ENCODE measurements at places on chromosomes 12 and 14.
A peak's percentile ranks its signal among the peaks of the same experiment; 100 is the strongest.

DNA sequence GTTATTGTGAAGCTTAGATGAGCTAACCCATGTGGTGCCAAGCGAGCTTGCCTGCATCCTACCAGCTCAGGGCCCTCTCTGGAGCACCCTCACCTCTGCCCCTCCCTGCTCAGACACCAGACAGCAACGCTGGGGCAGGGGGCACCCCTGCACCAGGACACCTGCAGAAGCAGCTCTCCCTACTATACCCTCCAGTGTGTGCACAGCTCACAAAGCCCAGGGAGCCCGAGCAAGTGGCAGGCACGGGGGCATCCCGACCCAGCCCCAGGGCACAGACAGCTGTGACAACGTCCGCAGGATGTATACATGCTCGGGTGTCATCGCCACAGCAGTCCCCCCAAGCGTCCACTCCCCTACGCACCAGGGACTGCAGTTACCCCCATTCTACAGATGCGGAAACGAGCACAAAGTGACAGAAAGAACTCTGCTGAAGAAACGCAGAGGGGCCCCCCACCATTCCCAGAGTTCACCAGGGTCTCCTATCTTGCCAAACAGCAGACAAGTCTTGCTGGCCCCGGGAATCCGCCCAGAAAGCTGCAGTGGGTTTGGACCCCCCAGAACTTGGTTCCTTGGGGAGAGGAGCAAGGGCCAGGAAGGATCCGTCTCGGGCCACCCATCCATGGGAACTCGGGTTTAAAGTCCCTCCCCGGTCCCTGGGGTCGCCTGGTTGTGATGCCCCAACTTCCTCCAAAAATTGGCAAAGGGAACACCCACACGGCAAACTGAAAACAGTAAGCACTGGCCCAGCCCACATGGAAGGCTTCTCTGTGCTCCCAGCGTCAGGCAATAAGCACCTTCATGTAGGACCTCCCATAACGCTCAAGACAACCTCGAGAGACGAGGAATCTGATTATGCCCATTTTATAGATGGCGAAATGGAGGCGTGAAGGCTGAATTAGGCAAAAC is 12.0 kb downstream of the NCOR2 start:
- no peak for DNase-seq

GRCh38 chr12:121980191-121980891 is 41.3 kb upstream of the BCL7A start:
- DNase-seq = no peak

- DNase-seq = no peak
These were observed 20.9 kb downstream of the RASAL1 start for GRCh38 chr12:113114447-113115178.

GRCh38 chr14:103880348-103881267 is 33.2 kb upstream of the PPP1R13B start:
- DNase-seq = peak; percentile 32

DNA sequence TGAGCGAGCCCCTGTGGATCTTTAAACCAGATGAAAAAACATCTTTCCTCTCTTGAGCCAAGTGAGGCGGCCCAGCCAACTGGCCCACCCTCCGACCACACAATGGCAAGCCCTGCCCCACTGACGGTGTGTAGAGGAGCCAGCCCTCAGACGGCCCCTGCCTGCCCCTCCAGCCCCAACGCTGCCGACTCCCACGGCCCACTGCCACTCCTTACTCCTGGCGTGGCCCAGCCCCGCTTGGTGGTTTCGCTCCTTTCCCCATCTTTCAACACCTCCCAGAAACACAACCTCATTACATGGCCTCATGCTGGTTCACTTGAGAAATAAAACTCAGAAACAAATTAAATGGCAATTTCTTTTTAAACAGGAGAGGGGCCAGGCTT is 80.6 kb upstream of the DICER1 start:
- DNase-seq = no peak

GRCh38 chr12:57146092-57146491 is 1.3 kb downstream of the LRP1-AS start:
- DNase-seq = no peak

DNA sequence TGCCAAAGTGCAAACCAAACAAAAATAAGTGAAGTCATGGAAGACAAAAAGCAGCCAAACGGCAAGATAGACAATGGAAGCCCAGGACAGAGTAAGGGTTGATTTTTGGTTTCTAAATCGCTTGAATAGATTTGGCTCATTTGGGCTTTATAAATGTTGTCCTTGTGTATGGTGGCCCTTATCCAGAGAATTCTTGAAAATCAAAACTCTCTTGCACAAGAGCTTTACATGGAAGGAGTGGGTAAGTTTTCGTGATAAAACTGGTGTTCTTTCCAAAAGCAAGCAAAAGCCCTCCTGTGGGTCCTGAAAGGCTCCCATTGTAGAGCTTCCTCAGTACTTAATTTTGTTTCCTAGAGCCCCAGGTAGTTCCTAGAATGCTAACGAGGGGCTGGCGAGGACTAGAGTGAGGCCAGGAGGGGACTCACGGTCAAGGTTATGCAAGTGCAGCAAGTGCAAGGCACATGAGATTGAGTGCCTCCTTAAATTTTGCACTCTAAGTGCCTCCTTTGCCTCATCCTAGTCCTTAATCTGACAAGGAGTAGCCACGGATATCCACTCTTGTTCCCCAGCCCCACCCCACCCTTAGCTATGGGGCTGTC is 4.1 kb downstream of the SIX6 start:
- DNase-seq = no peak

DNA sequence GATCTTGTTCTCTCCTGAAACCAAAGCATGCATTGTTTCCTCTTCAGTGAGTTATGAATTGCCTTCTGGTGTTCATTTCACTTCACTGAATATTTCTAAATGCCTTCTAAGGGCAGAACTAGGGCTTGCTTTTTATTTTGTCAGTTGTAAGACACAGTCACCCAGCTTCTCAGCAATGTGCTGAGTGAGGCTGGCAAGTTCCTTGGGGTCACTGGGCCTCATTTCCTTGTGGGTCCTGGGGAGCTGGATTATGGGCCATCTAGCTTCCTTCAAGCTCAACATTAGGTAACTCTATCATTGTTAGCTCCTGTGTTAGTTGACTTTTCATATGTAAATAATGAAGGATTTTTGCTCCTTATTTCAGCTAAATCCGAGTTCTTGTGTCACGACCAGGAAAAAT is 13.8 kb downstream of the ASCL4 start:
- no peak for DNase-seq

DNA sequence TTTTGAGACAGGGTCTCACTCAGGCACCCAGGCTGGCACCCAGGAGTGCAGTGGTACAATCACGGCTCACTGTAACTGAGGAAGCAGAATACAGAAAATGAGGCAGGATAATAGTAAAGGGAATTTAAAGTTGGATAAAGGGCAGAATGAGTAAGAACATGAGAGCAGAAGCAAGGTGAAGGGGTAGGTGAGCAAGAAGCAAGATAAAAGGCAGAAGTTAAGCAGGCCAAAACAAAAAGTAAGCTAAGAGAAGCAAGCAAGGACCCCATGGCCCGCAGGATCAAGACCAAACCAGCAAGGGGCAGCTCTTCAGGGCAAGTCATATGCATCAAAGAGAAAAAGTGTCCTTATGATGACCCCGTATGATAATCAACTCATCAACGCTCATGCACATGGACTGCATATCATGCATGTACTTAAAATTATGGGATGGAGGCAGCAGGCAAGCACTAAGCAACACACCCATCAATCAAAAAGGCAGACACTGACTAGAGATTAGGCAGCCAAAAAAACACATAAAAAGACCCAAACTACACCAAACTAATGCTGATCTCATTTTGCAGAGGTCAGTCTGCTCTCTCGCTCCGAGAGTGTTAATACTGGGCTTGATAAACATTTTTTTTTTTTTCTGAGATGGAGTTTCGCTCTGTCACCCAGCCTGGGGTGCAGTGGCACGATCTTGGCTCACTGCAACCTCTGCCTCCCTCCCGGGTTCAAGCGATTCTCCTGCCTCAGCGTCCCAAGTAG is 11.6 kb downstream of the TIMELESS start:
- DNase-seq = no peak

- no peak for DNase-seq
These were observed 218.9 kb upstream of the RBM19 start for GRCh38 chr12:114185036-114185435.

GRCh38 chr12:23211384-23212320 is 586.7 kb downstream of the ETNK1 start:
- no peak for DNase-seq

- no peak for DNase-seq
These were observed 63.8 kb downstream of the C12orf42 start for GRCh38 chr12:103431950-103432349.

DNA sequence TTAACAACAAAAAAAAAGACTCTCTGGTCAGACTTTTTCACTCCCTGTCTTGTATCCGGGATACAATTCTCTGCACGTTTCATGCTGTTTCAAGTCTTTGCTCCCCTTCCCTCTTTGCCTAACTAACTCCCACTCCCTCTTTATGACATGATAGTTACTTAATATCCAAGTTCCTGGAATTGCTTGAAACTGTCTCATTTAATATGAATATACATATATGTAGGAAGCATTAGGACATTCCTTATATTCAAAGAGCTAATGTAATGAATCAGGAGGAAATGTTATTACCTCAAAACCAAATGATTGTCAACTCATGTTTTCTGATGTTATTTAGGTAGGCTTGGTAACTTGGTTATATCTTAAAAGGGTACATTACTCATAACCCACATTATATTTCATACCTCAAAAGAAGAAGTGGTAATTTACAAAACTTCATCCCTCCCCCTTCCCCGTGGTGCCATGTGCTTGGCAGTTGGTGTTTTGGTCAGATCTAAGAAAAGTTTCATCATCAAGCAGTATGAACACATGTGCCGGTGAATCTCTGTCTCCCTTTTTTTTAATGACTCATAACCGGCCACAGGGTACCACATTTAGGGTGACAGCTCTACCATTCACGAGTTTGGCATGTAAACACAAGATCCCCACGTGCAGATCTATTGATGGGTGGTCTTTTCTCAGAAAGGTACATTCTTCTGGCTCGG is 56.5 kb downstream of the HCAR2 start:
- peak; percentile 65 for DNase-seq

DNA sequence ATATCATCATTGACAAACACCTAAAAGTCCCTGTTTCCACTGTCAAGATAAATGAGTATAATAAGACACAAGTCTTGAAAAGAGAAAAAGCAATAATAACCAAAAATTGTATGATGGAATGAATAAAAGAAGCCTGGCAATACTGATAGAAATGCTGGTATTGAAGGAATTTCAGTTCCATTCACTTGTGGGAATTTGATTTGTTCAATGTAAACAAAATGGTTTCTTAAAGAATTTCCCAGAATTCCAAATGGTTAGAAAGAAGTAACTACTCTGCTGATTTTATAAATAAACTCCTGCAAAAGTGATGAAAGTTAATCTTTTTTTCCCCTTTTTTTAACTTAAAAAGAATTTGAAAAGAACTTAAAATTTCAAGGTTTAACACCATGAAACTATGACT is 129.9 kb upstream of the PDZRN4 start:
- DNase-seq = no peak

DNA sequence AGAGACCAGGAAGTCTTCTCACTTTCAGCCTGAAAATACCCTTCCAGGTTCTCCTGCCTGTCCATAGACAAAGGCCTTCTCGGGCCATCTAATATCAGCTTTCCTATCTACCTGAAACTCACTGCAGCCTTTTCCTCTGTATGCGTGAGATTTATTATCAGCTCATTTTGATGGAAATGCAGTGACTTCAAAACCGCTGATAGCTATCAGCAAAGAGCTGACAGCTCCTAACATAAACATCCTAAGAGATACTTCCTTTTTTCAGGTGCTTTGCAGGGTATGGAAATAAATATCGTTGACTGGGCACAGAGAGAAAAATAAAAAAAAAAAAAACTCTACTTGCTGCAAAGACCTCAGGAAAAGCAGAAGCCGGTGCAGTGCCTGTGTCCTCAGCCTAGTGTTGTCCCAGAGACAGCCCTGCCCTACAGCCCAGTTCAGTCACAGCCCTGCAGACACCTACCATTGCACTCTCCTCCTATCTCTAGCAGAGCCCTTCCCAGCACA is 215.0 kb upstream of the EGLN3 start:
- no peak for DNase-seq

DNA sequence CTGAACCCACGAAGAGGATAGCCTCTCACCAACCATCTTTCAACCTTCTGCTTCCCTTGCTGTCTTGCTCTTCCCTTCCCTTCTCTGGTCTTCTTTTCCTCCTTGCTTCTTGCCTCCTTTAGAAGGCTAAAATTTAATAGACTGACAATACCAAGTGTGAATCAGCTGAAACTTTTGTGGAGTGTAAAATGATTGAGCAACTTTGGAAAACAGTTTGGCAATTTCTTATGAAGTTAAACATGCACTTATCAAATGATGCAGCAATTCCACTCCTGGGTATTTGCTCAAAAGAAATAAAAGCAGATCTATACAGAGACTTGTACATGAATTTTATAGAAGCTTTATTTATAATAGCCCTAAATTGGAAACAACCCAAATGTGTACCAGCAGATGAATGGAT is 3.3 kb upstream of the KRT86 start:
- DNase-seq = no peak

- DNase-seq = no peak
These were observed 7.6 kb downstream of the EGLN3 start for GRCh38 chr14:33943096-33943883.

DNA sequence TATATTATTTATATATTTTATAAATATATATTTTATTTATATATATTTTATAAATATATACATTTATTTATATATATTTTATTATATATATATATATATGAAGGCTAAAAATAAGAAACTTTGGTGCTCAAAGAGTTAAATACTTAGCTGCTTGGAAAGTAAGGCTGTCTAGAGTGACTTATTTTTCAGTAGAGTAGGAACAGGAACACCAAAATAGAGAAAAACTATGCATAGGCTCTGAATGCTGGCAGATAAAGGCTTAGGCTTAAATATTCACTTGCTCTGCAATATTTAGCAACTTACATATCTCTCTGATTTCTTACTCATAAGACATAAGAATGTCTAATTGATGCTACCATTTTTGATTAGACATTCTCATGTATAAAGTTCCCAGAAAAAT is 991.2 kb downstream of the VRK1 start:
- no peak for DNase-seq

- no peak for DNase-seq
These were observed 28.0 kb downstream of the NCOR2 start for GRCh38 chr12:124539084-124540041.

DNA sequence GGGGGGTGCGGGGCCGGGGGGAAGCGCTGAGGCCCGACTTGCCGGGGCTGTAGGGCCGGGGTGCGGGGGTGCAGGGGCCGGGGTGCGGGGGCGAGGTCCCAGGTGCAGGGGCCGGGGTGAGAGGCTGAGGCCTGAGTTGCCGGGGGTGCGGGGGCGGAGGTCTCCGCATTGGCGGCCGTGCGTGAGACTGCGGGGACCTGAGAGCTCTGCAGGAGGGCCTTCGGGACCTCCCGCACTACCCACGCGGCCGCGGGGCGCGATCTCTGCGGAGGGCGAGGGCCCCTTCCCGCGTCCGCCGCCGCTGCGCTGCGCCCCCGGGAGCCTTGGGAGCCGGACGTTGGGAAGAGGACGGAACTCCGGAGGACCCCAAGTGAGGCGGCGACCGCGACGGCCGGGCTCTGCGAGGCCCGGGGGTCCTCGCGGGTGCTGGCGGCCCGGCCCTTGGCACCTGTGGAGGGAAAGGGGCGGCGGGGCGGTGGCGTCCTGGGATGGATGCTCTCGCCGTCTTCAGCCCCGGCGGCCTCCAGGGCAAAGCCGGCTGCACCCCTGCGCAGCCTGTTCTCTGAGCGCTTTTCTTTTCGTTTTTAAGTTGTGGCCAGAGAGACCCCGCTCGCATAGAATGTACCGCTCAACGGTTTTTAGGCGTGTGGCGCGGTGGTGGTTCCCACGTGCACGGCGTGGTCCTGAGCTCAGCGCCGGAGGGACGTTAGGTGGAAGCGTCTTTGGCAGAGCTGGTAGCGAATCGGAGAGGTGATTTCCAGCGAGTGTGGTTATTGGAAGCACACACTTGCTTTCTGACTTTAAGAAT is 1.3 kb downstream of the PIWIL1 start:
- no peak for DNase-seq

Data from activated naive CD8-positive, alpha-beta T cell treated with anti-CD3 and anti-CD28 coated beads for 36 hours (primary cell).